Activated T-cell treated with anti-CD3 and anti-CD28 coated beads for 24 hours (primary cell): ENCODE measurements at places on chromosomes 16 and 17.

- DNase-seq = no peak
Observed at GRCh38 chr16:57497121-57497520, 10.8 kb upstream of the DOK4 start.

DNA sequence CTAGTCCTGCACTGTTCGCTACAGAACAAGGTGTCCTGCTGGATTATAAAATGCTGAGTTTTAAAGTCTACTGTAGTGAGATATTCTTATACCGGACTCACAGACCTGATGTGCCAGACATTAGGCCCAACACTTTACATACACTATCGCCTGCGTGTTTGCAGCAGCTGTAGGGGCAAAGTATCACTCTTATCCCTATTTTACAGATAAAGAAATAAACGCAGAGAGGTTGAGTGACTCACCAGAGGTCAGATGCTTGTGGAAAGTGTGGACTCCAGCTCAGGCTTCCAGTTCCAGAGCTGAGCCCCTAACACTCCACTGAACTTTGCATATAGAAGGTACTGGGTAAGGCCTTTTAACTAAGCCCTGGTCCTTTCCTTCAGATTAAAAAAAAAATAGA, 47.4 kb downstream of the PLXDC1 start:
- no peak for DNase-seq

- no peak for DNase-seq
Observed at GRCh38 chr16:13013043-13013442, 111.6 kb downstream of the SHISA9 start.

GRCh38 chr17:20097330-20097729, 88.2 kb downstream of the SPECC1 start:
- DNase-seq = no peak

DNA sequence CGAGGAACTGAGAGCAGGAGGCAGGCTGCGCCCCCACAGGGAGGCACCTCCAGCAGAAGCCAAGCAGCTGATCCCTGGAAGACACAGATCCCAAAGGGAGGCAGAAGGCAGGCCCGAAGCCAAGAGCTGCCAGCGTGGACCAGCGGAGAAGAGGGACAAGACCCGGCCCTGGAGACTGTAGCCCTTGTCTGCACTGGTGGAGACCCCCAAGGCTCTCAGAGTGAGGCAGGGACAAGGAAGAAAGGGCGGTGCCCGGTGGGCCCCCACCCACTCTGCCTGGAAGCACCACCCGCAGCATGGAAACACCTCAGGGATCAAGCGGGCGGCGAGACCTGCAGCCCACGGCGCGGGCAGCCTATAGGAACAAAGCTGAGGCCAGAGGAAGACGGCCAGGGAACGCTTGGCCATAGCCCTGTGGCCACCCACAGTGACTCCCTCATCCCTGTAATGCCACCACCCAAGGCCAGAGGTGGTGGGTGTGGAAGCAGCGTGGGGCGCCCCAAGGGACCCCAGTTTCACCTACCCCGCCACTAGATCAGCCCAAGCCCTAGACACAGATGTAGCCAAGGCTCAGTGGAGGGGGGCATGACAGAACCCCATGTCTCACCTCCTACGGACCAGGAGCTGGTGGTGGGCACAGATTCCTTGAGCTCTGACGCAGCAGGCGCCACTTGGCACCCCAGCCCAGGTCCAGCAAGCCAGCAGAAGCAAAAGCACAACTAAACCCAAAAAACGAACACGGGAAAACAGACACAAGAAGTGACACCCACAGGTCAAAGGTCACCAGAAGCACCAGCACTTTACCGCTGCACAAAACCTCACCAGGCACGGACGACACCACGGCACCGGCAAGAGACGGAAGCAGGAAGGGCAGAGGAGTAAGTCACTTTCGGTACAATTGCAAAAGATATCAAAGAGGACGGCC, 2.9 kb upstream of the SIRT7 start:
- no peak for DNase-seq

DNA sequence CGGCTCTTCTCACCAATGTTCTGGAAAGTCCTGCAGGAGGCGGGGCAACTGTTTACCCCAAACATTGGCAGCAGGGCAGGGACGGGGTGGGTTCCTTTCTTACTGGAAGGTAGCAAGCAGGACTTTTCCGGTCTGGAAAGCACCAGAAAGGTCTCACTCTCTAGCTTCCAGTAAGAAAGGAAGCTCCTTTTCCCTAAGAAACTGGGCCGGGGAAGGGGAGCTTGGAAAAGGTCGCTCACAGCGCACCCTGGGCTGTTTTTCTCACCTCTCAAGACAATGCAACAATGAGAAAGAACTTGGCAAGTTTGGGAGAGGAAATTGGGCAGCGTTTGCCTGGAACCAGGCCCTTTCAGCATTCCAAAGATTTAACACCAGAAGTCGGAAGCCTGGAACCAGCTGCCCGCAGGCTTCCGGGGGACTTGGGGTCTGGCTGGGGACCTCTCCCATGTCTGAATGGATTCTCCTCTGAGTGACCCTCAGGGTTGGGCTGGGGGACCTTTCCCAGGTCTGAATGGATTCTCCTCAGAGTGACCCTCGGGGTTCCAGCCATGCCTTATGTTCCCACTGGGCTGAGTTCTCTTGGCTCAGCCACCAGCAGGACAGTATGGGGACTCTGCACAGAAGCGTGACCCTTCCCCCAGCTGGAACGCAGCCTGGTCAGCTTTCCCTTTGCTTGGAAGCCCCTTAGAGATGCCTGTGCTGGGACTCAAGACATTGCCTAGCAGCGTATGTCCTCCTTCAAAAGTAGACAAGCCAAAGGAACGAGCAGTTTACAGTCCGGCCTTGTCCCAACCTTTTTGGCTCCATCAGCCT, 166.5 kb upstream of the PLCG2 start:
- DNase-seq = no peak

DNA sequence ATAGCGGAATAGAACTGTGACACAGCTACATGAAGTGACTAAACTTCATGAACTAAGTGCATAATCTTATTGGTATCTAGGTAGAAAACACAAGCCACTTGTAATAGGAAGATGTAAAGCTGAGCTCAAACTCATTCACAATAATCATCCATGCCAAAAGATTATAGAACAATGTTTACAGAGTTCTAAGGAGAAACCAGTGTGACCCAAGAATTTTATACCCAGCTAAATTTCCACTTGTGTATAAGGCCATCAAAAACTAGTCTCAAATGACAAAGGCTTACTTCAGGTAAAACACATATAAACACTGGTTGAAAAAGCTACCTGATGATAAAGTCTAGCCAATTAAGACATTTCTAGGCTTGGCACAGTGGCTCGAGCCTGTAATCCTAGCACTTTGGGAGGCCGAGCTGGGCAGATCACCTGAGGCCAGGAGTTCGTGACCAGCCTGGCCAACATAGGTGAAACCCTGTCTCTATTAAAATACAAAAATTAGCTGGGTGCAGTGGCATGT, 16.9 kb upstream of the CPD start:
- DNase-seq = no peak

DNA sequence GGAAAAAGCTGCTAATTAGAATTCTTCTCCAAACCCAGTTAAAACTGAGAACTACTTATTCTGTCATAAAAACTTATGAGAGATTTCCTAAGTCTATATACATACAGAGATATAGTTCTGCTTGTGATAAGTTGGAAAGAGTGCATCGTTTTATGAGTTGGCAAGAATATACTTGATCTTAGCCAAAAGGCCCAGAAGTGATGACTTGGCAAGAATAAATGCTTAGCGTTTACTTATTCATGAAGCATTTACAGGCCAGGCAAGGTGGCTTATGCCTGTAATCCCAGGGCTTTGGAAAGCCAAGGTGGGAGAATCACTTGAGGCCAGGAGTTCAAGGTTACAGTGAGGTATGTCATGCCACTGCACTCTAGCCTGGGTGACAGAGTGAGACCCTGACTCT, 81.7 kb downstream of the CYB561 start:
- DNase-seq = no peak

- no peak for DNase-seq
Observed at GRCh38 chr17:12127667-12128066, 107.0 kb downstream of the MAP2K4 start.

DNA sequence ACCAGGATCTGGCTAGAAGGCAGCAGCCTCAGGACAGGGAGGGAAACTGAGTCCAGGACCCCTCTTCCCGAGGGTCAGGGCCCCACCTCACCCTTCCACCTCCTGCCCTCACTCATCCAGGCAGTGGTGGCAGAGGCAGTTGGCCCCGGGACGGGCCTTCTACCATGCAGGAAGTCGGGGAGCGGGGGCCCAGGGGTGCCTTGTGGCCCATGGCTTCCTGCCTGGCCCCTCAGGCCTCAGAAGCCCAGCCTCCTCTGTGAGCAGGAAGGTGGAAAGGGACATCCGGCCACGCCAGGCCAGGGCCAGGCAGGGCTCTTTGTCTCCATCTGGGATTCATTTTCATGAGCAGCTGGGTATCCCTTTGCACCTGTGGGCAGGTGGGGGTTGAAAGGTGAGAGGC, 58.5 kb downstream of the BAHCC1 start:
- DNase-seq = no peak

DNA sequence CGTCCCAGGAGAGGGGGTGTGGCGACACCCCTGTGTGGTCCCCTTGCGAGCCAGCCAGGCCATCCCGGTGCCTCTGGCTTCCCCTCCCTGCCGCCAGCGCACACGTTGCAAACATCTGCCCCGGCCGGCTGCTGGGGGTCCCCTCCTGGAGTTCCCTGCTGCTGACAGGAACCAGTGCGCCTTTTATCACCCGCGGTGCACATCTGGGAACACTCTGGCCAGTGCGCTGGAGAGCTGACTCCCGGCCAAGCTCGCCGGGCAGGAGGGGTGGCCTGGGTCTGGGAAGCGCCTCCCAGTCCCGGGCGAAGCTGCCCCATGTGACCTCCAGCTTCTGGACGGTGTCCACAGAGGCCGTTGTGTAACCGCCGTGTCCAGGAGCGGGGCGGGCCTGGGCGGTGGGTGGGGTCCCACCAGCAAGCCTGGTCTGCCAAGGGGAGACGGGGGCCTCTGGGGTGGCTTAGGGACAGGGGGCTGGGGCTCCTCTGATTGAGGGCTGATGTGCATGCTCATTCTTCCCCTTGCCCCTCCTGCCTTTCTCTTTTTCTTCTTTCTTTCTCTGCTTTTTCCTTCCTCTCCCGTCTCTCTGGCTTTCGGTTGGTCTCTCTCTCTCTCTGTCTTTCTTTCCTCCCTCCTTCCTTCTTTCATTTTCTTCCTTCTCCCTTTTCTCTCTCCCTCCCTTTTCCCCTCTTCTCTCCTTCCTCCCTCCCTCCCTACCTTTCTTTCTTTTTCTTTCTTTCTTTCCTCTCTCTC, 25.2 kb upstream of the CIBAR2 start:
- no peak for DNase-seq

- DNase-seq = no peak
Observed at GRCh38 chr17:39759204-39759603, 21.5 kb downstream of the GRB7 start.

GRCh38 chr17:17314501-17315071, 11.4 kb downstream of the NT5M start:
- no peak for DNase-seq

GRCh38 chr17:60604686-60605334, 4.8 kb downstream of the PPM1D start:
- no peak for DNase-seq

GRCh38 chr17:45777388-45777787, 6.7 kb upstream of the CRHR1 start:
- no peak for DNase-seq

GRCh38 chr16:80671281-80671849, 130.6 kb downstream of the DYNLRB2 start:
- DNase-seq = no peak

GRCh38 chr17:76710863-76711611, at the start of gene MXRA7:
Gene MXRA7, minus strand, starts transcription at chr17:76710965. Its CDS starts 19 bp downstream, at chr17:76710946.
- no peak for DNase-seq

DNA sequence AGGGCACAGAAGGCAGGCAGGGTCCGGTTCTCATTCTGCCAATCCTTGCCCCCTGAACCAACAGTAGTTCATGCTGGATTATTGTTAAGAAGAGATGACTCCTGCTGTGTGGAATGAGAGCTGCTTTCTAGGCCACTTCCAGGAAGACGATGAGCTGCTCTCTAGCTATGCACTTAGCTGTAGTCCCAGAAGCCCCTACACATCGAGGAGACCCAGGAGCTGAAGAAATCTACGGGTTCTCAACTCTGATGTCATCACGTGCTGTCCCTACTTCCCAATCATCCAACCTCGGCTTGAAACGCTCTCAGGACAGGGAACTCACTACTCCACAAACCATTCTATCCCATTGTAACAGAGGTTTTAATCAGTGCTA, 29.0 kb upstream of the EMP2 start:
- no peak for DNase-seq

- DNase-seq = no peak
Observed at GRCh38 chr16:80084163-80084562, 456.6 kb upstream of the DYNLRB2 start.

DNA sequence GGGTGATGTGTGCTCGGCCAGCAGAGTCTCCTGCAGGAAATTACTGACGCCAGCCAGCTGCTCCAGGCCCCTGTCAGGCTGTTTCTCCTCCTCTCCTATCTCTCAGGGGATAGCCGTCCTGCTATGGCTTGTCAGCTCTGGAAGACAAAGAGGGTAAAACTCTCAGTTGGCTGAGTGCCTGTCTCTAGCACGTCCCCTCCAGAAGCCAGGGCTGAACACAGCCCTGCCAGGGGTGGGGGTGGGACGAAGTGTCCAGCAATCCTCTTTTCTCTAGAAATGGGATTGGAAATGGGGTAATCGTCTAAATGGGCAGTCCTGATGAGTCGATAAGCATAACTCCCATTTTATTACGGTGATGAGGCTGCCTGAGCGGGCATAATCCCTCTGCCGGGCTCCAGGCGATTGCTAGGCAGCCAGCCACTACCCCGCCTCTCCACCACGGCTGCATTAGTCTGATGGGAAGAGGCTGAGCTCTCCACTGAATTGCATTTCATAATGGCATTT, 89.1 kb upstream of the GNAO1 start:
- DNase-seq = no peak

- DNase-seq = no peak
Observed at GRCh38 chr16:546909-547770, 13.1 kb upstream of the PRR35 start.
